ENCODE measurements at places on chromosomes 6 and 20. TPM values are rescaled to one million over a fixed set of nuclear protein-coding genes. Genes with fewer than 3 reads are reported as not detected.

- H3K27me3 ChIP-seq: peaks cover 11% of the 10 kb centered on the region
- no peak overlapping the region for H3K27ac ChIP-seq
- H3K36me3 ChIP-seq: no peaks in the 10 kb centered on the region
- DNase-seq: no peak
- H3K4me3 ChIP-seq: no peak overlapping the region
These were observed 12.8 kb downstream of the SLC22A3 start for GRCh38 chr6:160360955-160361354.

DNA sequence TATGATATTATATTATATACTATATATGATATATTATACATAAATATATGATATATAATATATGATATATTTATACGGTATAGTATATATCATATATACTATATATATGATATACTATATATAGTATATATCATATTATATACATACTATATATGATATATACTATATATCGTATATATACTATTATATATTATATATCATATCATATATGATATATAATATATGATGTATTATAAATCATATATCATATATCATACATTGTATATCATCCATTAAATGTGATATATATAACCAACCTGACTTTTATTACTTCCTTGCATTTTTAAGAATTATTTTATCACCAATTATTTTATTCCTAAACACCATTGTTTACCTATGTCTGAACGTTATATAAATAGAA lies 146.6 kb upstream of the PRSS16 start:
- no peak overlapping the region for H3K4me3 ChIP-seq
- H3K4me1 ChIP-seq: peaks cover 10% of the 10 kb centered on the region
- peaks cover 24% of the 10 kb centered on the region for H3K27me3 ChIP-seq
- H3K36me3 ChIP-seq: no peaks in the 10 kb centered on the region
- DNase-seq: no peak

- no peaks in the 10 kb centered on the region for H3K36me3 ChIP-seq
- H3K27ac ChIP-seq: no peak overlapping the region
- peaks cover 11% of the 10 kb centered on the region for H3K27me3 ChIP-seq
- H3K4me1 ChIP-seq: peaks cover 14% of the 10 kb centered on the region
- H3K4me3 ChIP-seq: peak overlapping the region; percentile 81
- DNase-seq: peak; percentile 25
These were observed 686 bp downstream of the TMEM170B start for GRCh38 chr6:11538052-11538818.

GRCh38 chr20:63884506-63885263 lies 10.2 kb upstream of the DNAJC5 start:
- no peaks in the 10 kb centered on the region for H3K4me1 ChIP-seq
- no peak overlapping the region for H3K27ac ChIP-seq
- no peak overlapping the region for H3K4me3 ChIP-seq
- H3K36me3 ChIP-seq: peaks cover 4% of the 10 kb centered on the region

GRCh38 chr6:25279748-25280343 lies 672 bp downstream of the CARMIL1 start:
- peak; percentile 33 for DNase-seq
- H3K4me3 ChIP-seq: peak overlapping the region; percentile 98
- H3K4me1 ChIP-seq: peaks cover 53% of the 10 kb centered on the region
- peak overlapping the region; percentile 94 for H3K27ac ChIP-seq

DNA sequence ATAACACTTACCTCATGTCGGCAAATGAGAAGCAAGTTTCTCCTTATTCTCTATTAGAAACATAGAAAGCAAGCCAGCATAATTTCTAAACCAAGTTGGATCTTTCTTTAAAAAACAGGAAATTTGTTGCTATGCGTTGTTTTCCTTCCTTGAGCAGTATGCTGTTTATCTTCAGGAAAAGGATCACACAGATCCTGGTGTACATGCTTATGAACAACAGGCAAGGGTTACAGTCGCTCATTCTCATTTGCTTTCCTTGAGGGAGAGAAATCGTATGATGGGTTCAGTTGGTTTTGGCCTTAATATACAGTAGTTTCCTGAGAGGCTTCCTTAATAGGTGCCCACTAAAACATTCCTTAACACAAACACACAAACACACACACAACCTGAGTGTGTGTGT lies 118.8 kb downstream of the FYN start:
- H3K27ac ChIP-seq: no peak overlapping the region
- no peaks in the 10 kb centered on the region for H3K4me1 ChIP-seq
- H3K27me3 ChIP-seq: no peaks in the 10 kb centered on the region

DNA sequence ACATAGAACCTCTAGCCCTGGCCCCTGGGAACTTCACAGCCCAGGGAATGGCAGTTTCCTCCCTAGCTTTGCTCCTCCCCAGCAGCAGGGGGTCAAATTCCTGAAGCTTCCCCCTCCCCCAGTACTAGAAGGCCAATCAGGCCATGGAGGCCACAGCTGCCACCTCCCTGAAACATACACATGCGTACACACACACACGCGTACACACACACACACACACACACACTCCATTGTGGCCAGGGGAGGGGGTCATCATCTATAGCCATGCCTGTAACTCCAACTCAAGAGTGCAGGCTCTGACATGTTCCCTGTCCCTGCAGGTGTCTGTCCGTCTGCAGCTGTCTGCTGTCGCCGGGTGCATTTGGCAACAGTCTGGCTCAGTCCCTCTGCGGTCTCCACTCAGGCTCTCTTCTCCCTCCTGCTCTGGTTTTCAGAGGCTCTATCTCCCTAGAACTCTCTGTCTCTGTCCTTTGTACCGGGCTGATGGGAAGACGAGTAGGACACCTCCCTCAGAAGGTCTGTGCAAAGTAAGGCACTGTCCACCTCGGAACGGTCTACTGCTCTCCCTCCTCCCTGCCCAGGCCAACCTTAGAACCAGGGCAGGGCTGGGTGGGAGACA lies 1.4 kb downstream of the LRFN2 start:
- H3K36me3 ChIP-seq: no peaks in the 10 kb centered on the region
- H3K27me3 ChIP-seq: peaks cover 67% of the 10 kb centered on the region
- no peak for DNase-seq
- H3K4me1 ChIP-seq: peaks cover 13% of the 10 kb centered on the region

DNA sequence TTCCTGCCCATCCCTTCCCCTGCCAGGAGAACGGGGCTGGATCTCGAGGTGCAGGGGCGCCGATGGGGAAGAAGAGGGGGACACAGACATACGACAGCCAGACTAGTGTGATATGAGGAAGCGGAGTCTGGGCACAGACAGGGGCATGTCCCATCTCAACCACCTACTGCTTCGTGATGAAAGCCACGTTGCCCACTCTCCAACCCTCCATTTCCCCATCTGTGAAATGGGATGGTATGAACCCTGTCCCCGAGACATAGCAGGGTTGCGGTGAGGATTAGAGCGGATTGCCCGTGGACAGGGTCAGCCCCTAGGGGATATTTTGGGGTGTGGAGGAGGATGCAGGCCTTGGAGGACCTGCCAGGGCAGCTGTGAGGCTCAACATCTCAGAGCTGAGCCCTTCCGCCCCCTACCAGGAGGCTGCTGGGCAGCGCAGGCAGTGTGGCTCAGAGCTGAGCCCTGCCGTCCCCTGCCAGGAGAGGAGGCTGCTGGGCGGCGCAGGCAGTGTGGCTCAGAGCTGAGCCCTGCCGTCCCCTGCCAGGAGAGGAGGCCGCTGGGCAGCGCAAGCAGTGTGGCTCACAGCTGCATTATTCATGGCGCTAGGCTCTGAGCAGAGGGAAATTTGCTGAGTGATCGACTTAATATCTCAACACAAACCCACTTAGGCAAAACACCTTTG lies 71.7 kb downstream of the GRM4 start:
- no peak overlapping the region for H3K27ac ChIP-seq
- H3K27me3 ChIP-seq: peaks cover 15% of the 10 kb centered on the region
- H3K36me3 ChIP-seq: no peaks in the 10 kb centered on the region
- no peak overlapping the region for H3K4me3 ChIP-seq
- DNase-seq: no peak

The MRPS10 gene
- total RNA-seq: 22.0 TPM

The COL21A1 gene
- total RNA-seq: 20.5 TPM

The LST1 gene
- not detected for total RNA-seq

The KCNQ2 gene
- total RNA-seq: 14.6 TPM
